ENCODE measurements at places on chromosomes 2 and 18.

- no peak for DNase-seq
Observed at GRCh38 chr2:152005607-152006006, 93.2 kb downstream of the CACNB4 start.

- DNase-seq, result no peak
Observed at GRCh38 chr2:137262594-137262993, 497.2 kb downstream of the THSD7B start.

DNA sequence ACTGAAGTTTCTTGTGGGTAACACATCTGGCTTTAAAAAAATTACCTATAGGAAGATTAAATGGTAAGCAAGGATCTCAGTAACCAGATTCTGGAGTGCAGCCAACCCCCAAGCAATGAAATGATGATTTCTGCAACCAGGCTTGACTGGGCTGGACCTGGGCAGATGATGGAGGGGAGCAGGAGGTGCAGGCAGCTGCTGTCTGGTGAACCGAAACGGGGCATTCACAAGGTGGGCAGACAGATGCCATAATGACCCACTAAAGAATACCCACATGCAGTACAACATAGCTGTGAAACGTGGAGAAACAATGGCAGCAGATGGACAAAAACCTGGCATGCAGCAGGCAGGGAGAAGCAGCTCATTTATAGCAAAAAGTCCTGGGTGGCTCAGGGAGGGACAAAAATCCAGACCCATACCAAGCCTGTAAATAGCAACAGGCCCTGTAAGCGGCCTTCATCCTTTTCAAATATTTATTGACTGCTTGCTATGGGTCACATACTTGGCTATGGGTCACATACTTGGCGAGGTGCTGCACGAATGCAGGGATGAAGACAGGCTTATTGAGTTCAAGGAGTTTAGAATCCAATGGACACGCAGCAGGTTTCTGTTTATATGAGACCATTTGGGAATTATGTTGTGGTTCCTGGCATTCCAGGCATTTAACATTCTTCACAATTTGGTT is 244.7 kb downstream of the HRH4 start:
- DNase-seq, result peak; percentile 9

GRCh38 chr2:70724366-70724765 is 43.6 kb downstream of the ADD2 start:
- no peak for DNase-seq

DNA sequence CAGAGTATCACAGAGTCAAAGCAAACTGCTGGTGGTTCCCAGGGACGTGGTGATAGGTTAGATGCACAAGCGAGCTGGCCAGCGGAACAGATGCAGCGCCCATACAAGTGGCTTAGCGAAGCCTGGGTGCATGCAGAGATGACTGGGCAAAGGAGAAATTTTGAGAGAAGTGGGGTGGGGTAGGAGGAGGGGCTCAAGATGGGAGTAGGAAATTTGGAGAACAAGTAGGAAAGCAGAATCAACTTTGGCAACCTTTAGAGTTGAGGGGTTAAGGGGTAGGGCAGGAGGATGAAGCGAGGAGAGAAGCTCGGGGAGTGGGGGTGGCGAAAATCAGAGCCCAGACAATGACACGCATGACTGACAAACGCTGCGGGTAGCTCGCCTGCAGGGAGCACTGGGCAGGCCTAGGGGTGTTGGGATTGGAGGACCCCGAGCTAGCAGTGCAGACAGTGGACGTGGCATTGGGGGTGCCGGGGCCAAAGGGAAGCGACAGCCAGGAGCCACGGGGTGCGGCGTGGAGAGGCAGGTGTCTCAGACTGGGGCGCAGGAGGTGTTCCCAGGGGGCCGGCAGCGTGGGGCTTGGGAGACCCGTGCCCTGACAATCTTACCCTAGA is 431 bp downstream of the FAM98A start:
- no peak for DNase-seq

- no peak for DNase-seq
Observed at GRCh38 chr18:77392321-77392720, 142.7 kb downstream of the GALR1 start.

DNA sequence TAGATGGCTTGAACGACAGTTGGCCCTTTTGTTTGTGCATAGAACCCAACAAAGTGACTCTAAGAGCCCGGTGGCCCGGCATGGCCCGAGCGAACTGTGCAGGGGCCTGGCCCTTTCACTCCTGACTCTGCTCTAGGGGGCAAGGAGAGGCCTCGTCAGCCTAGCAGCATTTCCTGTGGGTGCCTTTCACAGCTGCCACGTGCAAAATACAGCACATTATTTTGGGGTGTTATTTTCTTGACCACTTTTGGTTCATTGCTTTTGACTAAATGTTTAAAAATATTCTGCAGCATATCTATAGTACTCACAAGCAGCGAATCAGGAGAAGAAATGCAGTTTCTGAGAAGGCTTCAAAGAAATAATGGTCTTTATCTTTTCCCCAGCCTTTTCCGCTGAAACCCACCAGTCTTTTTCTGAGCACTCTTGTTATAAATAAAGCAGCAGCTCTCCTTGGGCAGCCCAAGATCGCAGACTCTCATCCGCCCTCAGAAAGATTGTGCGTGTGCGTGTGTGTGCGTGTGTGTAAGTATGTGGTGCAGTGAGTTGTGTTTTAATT is 31.3 kb downstream of the DGKD start:
- DNase-seq, result no peak

DNA sequence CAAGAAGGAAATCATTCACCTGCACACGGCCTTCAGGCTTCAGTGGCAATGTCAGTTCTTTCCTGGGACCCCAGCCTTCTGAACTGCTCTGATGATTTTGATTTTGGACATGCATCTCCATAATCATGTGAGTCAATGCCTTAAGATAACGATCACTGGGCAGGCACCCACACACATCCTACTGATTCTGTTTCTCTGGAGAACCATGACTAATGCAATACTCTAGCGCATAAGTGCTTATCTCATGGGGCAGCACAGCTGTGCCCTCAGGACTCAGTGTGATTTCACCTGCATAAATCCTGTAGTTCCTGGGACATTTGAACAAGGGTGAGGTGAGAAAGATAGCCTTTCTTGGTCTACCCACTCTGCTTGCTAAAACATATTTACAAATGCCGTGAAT is 144.6 kb downstream of the AKAIN1 start:
- no peak for DNase-seq

DNA sequence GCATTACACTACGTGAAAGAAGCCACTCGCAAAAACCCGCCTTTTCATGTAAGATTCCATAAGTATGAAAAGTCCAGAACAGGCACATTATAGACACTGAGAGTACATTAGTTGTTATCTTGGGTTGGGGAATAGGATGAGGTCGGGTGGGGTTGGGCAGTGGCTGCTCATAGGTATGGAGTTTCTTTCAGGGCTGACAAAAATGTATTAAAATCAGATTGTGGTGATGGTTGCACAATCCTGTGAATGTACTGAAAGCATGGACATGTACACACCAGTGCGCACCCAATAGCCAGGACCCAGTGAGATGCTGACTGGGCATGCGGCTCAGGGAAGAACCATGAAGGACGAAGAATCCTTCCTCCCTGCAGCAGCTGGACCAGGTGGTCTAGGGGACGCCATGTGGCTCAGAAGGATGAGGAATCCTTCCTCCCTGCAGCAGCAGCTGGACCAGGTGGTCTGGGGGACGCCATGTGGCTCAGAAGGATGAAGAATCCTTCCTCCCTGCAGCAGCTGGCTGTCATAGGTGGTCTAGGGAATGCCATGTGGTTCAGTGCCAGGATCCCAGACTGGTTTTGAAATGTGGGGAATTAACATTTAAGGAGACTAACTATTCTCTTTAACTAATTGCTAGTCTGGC is 50.1 kb downstream of the MBP start:
- DNase-seq, result no peak

- DNase-seq, result no peak
Observed at GRCh38 chr18:172361-172760, 14.0 kb downstream of the USP14 start.

DNA sequence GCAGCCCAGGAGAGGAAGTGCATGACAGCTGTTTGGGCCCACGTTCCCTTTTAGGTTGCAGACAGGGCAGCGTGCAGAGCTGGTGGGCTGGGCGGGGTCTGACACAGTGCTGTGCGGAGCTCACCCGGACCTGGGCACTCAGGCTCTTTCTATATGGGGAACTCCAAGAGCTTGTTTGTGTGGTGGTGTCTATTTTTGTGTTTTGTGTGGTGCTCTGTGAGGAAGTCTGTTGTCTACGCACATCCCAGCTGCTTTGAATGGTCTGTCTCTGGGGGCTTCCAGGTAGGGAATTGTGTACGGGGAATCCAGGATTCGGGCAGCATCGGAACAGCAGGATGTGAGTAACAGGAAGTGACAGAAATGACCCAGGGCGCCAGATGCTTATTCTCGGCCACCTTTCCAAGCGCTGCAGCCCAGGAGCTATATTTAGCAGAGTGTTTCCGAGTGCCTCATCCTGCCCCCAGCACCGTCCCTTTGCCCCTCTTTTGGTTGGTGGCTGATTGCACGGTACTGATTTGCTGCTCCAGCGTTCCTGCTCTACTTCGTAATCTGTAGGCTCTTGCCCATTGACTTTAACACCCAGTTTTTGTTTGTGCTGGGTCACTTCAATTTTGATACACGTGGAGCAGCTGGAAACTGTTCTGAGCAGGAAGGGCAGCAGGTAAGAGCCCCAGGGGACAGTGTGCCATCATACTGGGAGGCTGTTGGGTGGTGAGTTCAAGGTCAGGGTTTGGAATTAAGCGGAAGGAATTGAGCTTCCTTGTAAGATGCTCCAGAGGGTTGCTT is 64.7 kb downstream of the DGKD start:
- DNase-seq, result no peak
